ENCODE measurements at places on chromosomes 5 and 9. TPM values are rescaled to one million over a fixed set of nuclear protein-coding genes. Genes with fewer than 3 reads are reported as not detected.

DNA sequence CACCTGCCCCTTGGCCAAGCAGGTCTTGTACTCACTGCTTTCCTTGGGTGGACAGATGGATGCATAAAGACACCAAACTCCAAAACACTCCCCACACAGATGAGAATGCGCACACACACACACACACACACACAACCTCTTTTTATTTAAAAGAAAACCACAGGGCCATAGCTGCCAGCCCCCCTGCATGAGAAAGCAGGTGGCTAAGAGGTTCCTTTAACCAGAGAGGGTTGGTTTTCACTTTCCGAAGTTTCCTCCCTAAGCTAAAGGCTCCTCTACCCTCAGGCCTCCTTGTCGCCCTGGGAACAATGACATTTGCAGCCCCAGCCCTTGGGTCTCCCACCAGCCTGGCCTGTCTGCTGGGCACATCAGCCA lies 11.1 kb downstream of the NR5A1 start:
- H3K27ac ChIP-seq: peak overlapping the region; percentile 42
- DNase-seq: no peak
- H3K27me3 ChIP-seq: no peaks in the 10 kb centered on the region
- H3K36me3 ChIP-seq: no peaks in the 10 kb centered on the region
- peaks cover 35% of the 10 kb centered on the region for H3K4me1 ChIP-seq

DNA sequence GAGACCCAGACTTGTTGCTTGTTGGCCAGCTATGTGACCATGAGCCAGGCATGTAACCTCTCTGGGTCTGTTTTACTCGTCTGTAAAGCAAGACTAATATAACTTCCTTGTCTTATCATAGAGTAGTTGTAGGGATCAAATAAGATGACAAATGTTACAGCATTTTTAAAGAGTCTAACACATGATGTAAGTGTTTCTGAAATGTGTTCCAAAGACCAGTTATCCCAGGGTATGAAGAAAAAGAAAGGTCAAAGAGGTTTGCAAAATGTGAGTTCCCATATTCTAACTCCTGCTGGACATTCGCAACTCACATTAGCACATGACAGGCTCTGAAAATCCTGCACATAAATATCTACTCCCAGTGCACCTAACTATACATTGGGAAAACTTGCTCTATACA lies 28.5 kb upstream of the MATR3 start:
- H3K27me3 ChIP-seq: peaks cover 9% of the 10 kb centered on the region
- no peak overlapping the region for H3K27ac ChIP-seq
- H3K4me3 ChIP-seq: no peak overlapping the region
- no peaks in the 10 kb centered on the region for H3K36me3 ChIP-seq
- DNase-seq: no peak

DNA sequence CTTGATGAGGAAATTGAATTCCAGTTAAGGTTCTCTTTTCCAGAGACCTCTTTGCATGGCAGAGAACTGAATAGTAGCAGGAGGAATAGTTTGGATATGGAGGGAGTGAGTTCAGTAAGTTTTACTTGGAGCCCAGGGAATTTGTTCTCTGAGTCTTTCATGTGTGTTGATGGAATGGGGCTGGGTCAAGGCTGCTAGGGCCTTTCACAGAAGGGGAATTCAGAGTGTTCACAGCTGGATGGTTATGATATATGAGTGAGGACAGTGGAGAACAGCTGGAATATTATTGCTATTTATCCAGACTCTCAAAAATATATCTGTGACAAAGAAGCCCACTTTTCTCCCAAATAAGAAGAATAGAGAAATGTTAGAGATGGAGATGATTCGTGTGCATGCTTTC lies 372.8 kb downstream of the PLK2 start:
- H3K27ac ChIP-seq: no peak overlapping the region
- no peak for DNase-seq
- H3K27me3 ChIP-seq: peaks cover 8% of the 10 kb centered on the region
- H3K4me1 ChIP-seq: no peaks in the 10 kb centered on the region

- no peaks in the 10 kb centered on the region for H3K4me1 ChIP-seq
- no peaks in the 10 kb centered on the region for H3K27me3 ChIP-seq
- no peak for DNase-seq
- no peak within 1 kb of the TSS for H3K27ac ChIP-seq
- no peak within 1 kb of the TSS for H3K4me3 ChIP-seq
Measured at GRCh38 chr5:160852049-160852448, at the start of gene ATP10B. ATP10B (minus strand) TSS chr5:160852211; CDS start chr5:160688074, 164,137 bp downstream.

DNA sequence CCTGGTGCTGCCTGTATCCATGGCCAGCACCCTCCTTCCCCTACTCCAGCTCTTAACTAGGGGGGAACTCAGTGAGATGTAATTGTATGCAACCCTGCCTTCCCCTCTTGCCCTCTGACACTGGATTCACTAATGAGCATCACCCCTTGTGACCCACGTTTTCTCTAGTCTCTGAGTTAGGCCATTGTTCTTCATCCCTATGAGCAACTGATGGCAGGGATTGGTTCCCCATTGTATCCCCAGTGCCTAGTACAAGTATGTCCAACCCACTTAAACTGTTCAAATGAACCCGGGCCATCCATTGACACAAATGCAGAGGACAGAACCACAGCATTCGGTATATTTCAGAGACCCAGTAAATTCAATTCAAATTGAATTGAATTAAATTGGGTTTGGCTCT lies 77.6 kb upstream of the ASTN2 start:
- no peaks in the 10 kb centered on the region for H3K27me3 ChIP-seq
- H3K36me3 ChIP-seq: no peaks in the 10 kb centered on the region
- no peak overlapping the region for H3K27ac ChIP-seq
- no peaks in the 10 kb centered on the region for H3K4me1 ChIP-seq

DNA sequence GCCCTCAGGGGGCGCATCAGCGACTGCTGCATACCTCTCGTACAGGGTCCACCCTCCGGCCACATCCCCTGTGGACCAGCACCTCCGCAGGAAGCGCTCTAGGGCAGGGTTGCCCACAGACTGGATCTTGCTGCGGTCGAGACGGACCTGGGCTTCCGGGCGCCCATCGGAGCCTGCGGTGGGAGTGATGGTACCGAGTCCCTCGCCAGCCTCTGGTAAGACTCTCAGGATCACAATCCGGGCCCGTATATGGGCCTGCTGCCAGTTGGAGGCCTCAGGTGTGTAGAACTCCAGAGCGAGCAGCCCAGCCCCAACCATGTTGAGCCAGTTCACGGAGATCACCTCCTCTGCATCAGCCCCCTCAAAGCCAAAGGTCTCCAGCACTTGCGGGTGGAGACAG lies 323.0 kb downstream of the ANXA1 start:
- H3K27me3 ChIP-seq: no peaks in the 10 kb centered on the region
- no peak overlapping the region for H3K27ac ChIP-seq
- H3K4me3 ChIP-seq: no peak overlapping the region
- no peaks in the 10 kb centered on the region for H3K36me3 ChIP-seq

DNA sequence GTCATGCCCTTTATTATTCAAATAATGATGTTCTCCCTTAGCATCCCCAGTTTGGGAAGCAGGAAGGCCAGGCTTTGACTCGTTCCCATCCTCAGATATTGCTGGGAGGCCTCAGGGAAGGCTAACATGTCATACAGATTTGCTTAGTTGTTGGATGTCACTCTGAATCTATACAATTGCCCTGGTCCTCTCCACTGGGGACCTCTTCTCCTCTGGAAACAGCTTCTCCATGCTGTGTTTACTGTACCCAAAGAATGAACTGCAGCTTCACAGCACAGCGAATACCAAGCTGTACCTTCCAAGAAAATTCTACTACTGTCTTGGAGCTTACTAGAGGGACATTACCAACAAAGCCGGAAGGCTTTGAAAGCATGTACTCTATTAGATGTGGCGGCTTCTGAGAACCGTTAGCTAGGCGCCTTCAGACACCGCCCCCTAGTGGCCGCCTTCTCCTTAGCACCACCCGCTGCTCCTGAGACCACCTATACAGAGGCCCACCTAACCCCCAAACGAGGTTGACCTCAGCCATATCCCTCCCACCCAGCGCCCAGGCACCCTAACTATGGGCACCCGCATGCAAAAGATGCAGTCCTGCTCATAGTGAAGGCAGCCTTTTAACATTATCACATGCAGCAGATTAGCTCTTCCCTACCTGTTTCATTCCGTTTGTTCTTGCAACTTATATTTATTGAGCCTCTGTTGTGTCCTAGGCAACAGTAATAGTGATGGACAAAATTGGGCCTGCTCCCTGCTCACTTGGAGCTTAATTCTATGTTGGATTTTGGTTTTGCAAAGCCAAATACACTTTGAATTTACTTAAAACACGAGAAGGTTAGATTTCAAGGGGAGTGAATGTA lies 34.9 kb upstream of the FOXI1 start:
- no peak overlapping the region for H3K27ac ChIP-seq
- H3K4me1 ChIP-seq: no peaks in the 10 kb centered on the region

- no peak for DNase-seq
- H3K4me1 ChIP-seq: no peaks in the 10 kb centered on the region
- H3K27ac ChIP-seq: no peak overlapping the region
- no peaks in the 10 kb centered on the region for H3K36me3 ChIP-seq
- no peak overlapping the region for H3K4me3 ChIP-seq
Measured at GRCh38 chr5:55151923-55152842, 7.8 kb upstream of the GPX8 start.

- H3K4me1 ChIP-seq: no peaks in the 10 kb centered on the region
- no peaks in the 10 kb centered on the region for H3K36me3 ChIP-seq
- H3K27me3 ChIP-seq: no peaks in the 10 kb centered on the region
- H3K27ac ChIP-seq: no peak overlapping the region
Measured at GRCh38 chr9:81798606-81799005, 109.3 kb upstream of the TLE1 start.

GRCh38 chr9:110590816-110591215 lies 11.3 kb upstream of the SVEP1 start:
- H3K4me1 ChIP-seq: no peaks in the 10 kb centered on the region
- H3K4me3 ChIP-seq: no peak overlapping the region
- no peaks in the 10 kb centered on the region for H3K36me3 ChIP-seq
- H3K27me3 ChIP-seq: no peaks in the 10 kb centered on the region

GRCh38 chr5:68196876-68197275 lies 18.7 kb upstream of the PIK3R1 start:
- no peaks in the 10 kb centered on the region for H3K36me3 ChIP-seq
- no peak for DNase-seq
- no peaks in the 10 kb centered on the region for H3K27me3 ChIP-seq
- H3K4me1 ChIP-seq: peaks cover 15% of the 10 kb centered on the region
- no peak overlapping the region for H3K4me3 ChIP-seq
- no peak overlapping the region for H3K27ac ChIP-seq

DNA sequence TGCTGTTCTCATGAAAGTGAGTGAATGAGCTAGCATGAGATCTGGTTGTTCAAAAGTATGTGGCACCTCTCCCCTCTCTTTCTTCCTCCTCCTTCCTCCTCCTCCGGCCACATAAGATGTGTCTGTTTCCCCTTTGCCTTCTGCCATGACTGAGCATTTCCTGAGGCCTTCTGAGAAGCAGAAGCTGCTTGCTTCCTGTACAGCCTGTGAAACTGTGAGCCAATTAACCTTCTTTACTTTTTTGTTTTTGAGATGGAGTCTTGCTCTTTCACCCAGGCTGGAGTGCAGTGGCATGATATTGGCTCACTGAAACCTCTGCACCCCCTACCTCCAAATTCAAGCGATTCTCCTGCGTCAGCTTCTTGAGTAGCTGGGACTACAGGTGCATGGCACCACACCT lies 6.1 kb downstream of the S100Z start:
- peaks cover 18% of the 10 kb centered on the region for H3K4me1 ChIP-seq
- H3K27me3 ChIP-seq: no peaks in the 10 kb centered on the region
- H3K27ac ChIP-seq: peak overlapping the region; percentile 84
- peaks cover 15% of the 10 kb centered on the region for H3K36me3 ChIP-seq
- DNase-seq: no peak
- H3K4me3 ChIP-seq: peak overlapping the region; percentile 30

DNA sequence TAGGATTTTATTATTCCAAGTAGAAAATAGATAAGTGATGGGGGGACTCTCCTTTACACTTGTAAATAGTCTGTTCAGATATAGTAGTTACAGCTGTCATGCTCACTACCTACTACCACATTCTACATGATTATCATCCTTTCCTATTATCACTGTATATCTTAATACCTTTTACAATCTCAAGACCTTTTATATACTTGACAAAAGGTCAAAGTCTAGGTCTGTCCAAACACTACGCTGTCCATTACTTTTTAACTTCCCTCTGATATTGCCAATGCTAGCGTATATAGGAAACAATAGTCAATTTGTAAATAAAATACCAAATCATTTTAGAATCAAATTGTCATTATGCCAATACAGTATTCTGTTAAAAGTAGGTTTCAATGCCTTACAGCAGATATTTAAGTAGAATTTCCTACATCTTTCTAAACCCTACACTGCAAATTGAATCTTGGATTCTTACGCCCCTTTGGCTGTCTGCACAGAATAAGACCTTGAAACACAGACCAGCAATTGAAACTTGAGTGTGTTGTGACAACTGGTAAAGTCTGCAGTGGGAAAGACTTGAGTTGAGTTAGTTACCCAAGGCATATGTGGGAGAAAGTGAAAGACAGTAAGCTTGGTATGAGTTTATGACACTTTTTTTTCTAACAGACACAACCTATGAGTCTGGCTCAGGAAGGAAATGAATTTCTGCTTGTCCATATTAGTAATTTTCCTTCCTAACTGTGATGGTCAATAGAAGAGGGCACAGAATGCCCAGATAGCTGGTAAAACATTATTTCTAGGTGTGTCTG lies 827.6 kb upstream of the ACO1 start:
- peaks cover 4% of the 10 kb centered on the region for H3K36me3 ChIP-seq
- H3K27me3 ChIP-seq: no peaks in the 10 kb centered on the region
- no peak overlapping the region for H3K4me3 ChIP-seq
- no peak overlapping the region for H3K27ac ChIP-seq
- no peaks in the 10 kb centered on the region for H3K4me1 ChIP-seq
- no peak for DNase-seq

DNA sequence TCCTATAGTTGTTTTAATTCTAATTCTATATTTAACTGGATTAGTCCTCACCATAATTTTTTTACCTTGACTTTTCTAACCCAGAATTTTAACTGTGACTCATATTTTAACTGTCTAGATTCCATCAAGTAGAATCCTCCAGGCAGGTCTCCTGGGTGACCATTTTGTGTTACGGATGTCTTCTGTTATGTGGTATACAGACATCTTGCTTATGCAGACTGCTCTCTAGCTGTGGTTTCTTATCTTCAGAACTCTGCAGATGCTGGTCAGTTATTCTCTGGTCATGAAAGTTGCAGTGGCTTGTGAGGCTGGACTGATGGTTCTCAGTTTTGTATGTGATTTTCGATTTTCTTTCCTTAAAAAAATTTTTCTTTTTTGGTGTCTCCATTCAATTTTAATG lies 139.4 kb downstream of the ATG10 start:
- DNase-seq: no peak
- H3K27ac ChIP-seq: no peak overlapping the region
- H3K4me1 ChIP-seq: peaks cover 12% of the 10 kb centered on the region
- no peak overlapping the region for H3K4me3 ChIP-seq
- H3K36me3 ChIP-seq: peaks cover 9% of the 10 kb centered on the region

GRCh38 chr5:13692172-13692571 lies 252.3 kb downstream of the DNAH5 start:
- H3K4me3 ChIP-seq: no peak overlapping the region
- no peaks in the 10 kb centered on the region for H3K27me3 ChIP-seq
- no peak overlapping the region for H3K27ac ChIP-seq
- H3K36me3 ChIP-seq: no peaks in the 10 kb centered on the region

The MEIKIN gene
- total RNA-seq: not detected

The PAPPA gene
- not detected for total RNA-seq

The FOXD4L5 gene
- total RNA-seq: not detected

The SPATA31C1 gene
- total RNA-seq: not detected

The SLC34A1 gene
- total RNA-seq: not detected

The NMUR2 gene
- total RNA-seq: not detected

The IFNA2 gene
- not detected for total RNA-seq

The ADGRV1 gene
- total RNA-seq: 0.14 TPM
